Adrenal gland (tissue), 19 donors: ENCODE measurements at places on chromosomes 1 and 21. TPM values are rescaled to one million over a fixed set of nuclear protein-coding genes. Genes with fewer than 3 reads are reported as not detected.

GRCh38 chr1:202704601-202705000 lies 5.7 kb downstream of the SYT2 start:
- no peak for DNase-seq

- no peak for DNase-seq
Measured at GRCh38 chr1:27372022-27372807, 2.4 kb downstream of the FCN3 start.

DNA sequence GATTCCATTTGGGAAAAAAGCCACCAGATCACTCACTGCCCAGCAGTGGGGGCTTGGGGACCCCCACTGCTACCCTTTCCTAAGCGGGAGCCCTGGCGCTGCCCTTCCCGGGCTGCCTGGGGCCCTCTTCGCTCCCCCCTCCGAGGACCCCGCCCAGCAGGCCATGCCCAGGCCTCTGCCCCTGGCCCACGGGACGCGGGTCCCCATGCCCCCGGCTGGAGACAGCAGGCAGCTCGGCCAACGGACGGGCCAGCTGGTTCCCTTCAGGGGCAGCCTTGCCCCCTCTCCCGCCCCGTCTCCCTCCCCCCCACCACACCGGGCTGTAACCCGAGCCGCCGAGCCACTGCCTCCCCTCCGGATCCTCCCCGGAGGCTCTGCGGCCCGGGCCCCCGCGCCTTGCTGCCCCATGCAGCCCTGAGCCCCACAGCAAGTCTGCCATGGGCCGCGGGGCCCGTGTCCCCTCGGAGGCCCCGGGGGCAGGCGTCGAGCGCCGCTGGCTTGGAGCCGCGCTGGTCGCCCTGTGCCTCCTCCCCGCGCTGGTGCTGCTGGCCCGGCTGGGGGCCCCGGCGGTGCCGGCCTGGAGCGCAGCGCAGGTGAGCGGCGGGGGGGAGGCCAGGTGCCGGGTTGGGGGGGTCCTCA lies at the start of gene MMP23B:
Gene MMP23B, plus strand, starts transcription at position 392 of the 639 bp plus-strand sequence. Its CDS starts 46 bp downstream, at position 438.
- no peak for DNase-seq

The MCM3AP gene
- 88.4 TPM for total RNA-seq

DNA sequence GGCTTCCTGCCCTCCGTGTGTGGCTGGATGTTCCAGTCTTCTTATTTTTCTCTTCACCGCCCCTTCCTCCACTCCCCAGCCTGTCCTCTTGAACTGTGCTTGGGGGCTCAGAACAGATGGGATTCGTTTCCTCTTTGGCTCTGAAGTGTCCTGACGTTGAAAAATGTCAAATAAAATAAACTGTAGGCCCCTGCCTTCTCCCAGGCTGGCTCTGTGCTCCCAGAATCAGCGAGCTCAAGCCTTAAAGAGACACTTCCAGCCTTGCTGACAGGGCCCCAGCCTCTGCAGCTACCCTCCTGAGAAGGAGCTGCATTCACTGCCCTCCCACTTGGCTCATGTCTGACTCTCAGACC lies 104.2 kb upstream of the IPO9 start:
- no peak for DNase-seq

The SELENBP1 gene
- 31.2 TPM for total RNA-seq

The MPC2 gene
- 84.6 TPM for total RNA-seq

The GFI1 gene
- total RNA-seq, result not detected

The TMEM54 gene
- total RNA-seq, result 23.9 TPM

GRCh38 chr1:82139751-82140468 lies 339.2 kb downstream of the ADGRL2 start:
- DNase-seq, result no peak

GRCh38 chr1:27605796-27606707 lies 2.1 kb upstream of the AHDC1 start:
- peak; percentile 51 for DNase-seq

DNA sequence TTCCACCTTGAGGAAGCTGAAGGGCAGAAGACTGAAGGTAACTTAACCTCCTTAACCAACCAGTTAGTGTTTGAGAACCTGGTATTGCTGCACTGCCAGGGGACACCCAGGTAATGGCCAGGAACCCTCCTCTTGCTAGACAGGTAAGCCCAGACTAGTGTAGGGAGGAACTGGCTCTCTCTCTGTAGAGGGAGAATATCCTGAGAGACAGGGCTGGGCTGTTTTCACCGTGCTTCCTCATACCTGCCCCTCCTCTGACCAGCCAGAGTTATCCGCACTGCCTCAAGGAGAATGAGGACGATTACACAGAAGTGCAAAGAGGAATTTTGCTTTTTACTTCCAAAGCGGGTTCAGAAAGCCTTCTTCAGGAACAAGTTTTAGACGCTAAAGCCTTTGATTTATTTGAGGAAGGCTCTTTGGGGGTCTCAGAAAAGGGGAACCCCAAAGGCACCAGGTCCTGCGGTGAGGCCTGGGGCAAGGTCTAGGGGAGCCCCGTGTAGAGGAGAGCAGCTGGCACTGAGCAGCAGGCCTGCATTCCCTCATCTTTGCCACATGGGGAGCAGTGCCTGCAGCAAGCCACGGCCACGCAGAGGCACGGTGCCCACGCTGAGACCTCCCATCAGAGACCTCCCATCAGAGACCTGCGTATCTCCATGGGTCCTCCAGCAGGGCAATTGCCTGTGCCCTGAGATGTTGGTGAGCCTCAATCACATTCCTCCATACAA lies 13.5 kb downstream of the GNG4 start:
- no peak for DNase-seq

GRCh38 chr1:235287208-235287882 lies 40.6 kb downstream of the ARID4B start:
- DNase-seq, result no peak

DNA sequence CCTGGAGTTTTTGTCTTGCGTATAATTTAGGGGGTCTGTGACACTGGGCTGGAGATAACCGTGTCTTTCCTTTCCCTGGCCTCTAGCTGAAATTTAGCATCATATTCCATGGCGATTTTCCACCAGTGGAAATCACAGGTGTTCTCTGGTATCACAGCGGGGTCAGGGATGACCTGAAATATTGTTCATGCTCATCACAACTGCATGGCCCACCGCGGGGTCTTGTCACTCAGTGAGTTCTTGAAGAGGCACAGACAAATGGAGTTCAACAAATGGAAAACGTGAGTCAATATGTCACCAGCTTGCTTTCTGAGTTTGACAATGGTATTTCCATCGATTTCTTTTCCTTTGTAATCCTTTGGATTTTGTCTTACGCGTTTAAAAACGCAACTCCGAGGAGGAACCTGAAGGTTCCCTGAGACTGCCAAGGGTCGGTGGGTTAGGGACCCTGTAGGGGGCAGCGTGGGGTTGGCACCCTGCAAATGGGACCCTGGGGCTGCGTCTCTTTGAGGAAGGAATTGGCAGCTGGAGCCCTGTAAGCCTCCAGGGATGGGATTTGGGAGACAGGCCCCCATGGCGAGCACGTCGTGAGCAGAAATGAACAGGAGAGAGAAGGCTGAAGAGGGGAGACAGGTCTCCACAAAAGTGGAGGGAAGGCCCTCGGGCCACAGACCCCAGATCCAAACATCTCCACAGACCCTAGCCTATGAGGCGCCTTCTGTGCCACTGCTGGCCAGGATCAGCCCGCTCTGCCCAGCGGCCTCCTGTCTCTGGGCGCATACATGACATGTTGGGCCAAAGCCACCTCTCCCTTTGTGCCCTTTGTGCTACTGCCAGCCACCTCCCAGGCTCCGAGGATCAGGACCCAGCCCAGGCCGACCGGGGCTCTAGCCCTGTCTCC lies 32.1 kb upstream of the RUNX3 start:
- DNase-seq, result no peak

The PDZK1IP1 gene
- total RNA-seq, result 3.9 TPM

DNA sequence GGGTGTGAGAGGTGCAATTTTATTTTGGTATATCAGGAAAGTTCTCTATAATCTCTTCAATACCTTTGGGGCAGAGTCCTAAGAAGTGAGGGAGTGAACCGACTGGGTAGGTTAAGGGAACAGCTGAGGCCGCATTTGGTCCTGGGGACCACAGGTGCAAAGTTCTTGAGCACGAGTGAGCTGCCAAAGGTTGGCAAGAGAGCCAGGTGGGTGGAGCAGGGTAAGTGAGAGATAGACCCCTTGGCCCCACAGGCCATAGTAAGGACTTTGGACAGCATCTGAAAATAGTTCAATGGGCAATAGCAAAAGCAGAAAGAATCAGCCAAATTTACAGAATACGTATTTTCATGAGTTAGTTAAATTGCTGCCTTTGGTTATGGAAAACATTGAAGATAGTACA lies 11.0 kb upstream of the NID1 start:
- no peak for DNase-seq

The BACE2 gene
- total RNA-seq, result 19.7 TPM

- no peak for DNase-seq
Measured at GRCh38 chr1:11878891-11879190, 20.1 kb upstream of the NPPB start.

- DNase-seq, result no peak
Measured at GRCh38 chr1:70041317-70042045, 163.9 kb downstream of the LRRC40 start.

- DNase-seq, result no peak
Measured at GRCh38 chr1:18400347-18401102, 80.2 kb upstream of the KLHDC7A start.

- no peak for DNase-seq
Measured at GRCh38 chr1:5959087-5959486, 33.1 kb downstream of the NPHP4 start.

The ADAMTS1 gene
- 111 TPM for total RNA-seq

DNA sequence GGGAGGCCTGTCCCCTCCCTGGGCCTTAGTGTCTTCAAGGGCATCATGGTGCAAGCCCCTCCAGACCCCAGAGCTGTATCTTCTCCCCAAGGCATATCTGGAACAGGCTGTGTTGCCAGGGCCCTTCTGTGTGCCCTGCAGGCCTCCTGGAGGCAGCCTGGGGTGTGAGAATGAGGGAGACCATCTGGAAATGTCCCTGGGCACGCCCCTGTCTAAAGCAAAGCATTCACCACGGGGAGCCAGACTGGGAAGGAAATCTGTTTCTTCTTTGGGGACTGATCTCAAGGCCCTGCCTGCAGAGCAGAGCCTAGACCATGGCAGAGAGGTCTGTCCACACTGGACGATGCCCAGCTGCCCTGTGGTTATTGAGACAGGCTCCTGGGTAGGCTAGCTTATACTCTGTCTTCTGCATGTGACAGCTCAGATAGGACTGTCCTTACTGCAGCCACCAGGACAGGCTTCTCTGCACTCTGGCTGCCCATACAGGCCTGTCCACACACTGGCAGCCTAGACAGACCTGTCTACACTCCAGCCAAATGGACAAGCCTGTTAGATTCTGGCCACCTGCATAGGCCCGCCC lies 24.6 kb downstream of the PODN start:
- DNase-seq, result no peak

DNA sequence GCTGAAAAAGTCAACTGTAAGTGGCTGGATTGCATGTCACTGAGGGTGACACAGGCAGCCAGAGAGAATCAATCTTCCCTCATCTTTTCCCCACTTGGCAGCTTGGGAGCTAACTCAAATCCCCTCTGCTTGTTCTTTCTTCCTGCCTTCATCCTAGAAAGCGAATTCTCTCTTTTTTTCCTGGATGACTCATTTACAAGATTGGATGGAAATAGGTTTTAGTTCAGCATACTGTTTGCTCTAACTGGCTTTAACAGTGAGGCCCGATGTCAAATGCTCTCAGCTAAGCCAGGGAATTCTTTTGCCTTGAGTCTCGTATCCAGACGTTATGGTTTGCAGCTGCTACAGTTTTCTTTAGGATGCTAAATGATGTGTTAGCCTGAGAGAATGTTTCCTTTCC lies 72.7 kb downstream of the HUNK start:
- DNase-seq, result no peak

The TFF2 gene
- not detected for total RNA-seq

DNA sequence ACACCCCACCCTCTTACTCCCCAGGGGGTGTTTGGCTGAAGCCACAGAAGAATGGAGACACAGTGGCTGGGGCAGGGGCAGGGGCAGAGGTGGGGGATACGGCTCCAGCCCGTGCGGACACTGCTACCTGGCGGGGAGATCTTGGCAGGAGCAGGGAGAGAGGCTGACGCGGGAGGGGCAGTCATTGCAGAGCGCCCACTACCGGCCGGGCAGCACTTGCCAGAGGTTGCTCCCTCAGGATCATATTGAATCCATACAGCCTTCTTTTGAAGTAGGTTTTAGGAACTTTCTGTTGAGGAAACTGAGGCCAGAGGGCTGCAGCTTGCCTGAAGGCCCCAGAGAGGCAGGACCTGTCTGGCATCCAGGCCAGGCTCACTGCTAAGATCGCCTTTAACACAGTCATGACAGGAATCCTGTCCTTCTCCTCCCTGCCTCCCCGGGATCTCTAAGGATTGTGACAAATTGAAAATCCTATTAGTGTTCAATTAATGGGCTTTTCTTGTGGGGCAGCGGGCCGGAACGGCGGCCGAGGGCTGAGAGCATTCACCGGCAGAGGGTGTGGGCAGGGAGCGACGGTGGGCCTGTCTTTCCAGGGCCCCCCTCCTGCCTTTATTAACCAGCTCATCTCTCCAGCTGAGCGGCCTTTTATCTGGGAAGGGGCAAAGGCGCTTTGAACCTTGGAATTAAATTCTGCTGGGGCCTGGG lies 65.5 kb upstream of the WNT4 start:
- peak; percentile 7 for DNase-seq

GRCh38 chr1:109689844-109690405 lies 2.3 kb downstream of the GSTM1 start:
- DNase-seq, result peak; percentile 42

GRCh38 chr1:51541313-51542050 lies 22.4 kb upstream of the EPS15 start:
- no peak for DNase-seq

- DNase-seq, result no peak
Measured at GRCh38 chr1:203028784-203029553, 2.7 kb downstream of the PPFIA4 start.

DNA sequence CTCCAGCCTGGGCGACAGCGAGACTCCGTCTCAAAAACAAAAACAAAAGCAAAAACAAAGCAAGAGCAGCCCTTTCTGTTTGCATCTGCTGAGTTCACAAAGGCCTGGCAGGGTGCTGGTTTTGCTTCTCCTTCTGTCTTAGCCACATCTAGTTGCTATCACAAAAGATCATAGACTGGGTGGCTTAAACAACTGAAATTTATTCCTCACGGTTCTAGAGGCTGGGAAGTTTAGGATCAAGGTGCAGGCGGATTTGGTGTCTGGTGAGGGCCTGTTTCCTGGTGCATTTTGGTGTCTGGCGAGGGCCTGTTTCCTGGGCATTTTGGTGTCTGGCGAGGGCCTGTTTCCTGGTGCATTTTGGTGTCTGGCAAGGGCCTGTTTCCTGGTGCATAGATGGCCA lies 471.3 kb downstream of the CAMTA1 start:
- DNase-seq, result peak; percentile 27

The IGFN1 gene
- total RNA-seq, result 0.26 TPM

DNA sequence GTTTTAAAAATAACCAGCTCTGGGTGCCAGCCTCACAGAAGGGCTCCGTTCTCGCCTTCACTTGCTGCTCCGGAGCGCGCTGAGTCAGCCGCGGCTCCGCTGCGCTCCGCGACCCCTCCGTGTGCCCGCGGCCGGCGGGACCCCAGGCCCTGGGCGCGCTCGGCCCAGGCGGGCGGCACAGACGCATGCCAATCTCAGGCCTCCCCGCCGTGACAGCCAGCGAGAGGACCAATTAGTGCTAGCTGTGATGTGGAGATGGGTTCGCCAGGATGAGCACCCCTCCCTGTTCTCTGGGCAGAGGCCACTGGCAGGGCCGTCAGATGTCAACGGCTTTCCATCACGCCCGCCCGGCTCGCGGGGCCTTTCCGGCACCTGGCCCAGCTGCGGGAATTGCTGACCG lies 293.8 kb downstream of the SPATA17 start:
- DNase-seq, result no peak

GRCh38 chr1:156444407-156445001 lies 56.1 kb downstream of the MEF2D start:
- no peak for DNase-seq

The GJB4 gene
- total RNA-seq, result not detected

GRCh38 chr1:233097546-233097945 lies 147.1 kb downstream of the NTPCR start:
- no peak for DNase-seq

The OR6K3 gene
- total RNA-seq, result not detected
